ENCODE measurements at places on chromosomes 11 and 22.

DNA sequence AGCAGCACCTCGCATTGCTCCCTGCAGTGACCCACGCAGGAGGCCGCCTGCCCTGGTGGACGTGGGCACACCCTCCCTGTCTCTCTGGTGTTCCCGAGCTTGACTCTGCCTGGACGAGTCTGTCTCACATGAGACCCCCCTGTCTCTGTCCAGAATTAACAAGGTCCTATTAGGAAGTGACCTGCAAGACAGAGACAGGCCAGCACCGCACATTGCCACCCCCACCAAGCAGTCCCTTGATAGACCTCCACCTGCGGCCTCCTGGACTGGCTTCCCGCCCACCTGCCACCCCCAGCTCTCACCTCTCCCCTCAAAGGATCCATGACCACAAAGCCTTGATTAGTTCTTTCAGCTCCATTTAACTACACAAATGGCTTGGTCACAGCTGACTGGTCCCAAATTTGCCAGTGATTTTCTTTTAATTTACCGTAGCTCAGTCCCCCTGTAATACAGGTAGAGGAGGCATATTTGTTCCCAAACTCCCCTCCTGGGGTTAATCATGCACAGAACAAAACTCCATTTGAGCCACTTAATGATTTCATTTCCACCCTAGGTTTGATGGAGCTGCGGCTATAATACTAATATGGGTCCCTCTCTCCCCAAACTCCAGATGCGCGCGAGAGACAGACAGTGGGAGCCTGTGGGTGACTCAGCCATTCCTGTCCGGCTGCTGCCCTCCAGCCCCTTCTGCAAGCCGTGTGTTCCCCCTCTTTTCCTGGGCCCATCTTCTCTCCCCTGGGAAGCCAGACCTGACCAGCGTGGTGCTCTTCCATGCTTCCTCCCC lies 11.2 kb downstream of the SPATA19 start:
- no peak for DNase-seq

- DNase-seq = no peak
These were observed 52.3 kb downstream of the GAB4 start for GRCh38 chr22:16955678-16956210.

DNA sequence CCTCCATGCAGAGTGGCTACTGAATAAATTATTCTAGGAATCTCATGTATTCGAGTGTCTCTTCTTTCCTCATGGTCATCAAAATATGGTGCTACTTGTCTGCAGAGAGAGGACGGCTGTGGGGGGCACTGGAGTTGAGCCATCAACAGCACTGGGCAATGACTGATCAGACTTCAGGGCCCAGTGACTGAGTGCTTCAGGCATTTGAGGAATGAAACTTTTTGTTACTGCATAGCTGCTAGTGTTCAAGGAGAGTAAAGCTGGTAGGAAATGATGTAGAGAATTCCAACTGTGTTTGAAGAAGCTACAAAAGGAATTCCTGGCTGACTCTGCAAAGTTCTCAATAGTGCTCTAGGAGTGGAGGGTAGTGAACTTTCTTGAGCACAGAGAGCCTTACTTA lies 277.7 kb downstream of the CADM1 start:
- no peak for DNase-seq

- DNase-seq = no peak
These were observed 20.4 kb downstream of the WT1 start for GRCh38 chr11:32414925-32415324.

DNA sequence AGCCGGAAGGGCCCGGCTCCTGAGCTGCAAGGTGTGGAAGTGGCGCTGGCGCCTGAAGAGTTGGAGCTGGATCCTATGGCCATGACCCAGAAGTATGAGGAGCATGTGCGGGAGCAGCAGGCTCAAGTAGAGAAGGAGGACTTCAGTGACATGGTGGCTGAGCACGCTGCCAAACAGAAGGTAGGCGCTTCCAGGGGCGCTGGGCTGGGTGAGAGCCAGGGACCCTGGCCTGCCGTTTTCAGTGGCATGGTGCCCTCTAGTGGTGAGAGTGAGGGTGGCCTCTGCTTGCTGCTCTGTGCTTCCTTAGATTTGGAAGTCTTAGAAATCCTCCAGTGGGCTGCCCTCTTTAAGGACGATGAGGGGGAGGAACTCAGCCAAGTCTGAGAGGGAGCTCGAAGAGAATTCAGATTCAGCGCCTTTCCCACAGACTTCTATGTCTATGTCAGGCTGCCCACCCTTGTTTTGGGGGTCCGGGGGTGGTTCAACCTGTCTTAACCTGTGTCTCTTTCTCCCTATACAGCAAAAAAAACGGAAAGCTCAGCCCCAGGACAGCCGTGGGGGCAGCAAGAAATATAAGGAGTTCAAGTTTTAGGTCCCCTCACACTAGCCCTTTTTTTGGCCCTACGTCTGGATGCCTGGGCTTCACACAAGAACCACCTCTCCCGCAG lies 1.8 kb upstream of the PACS1 start:
- DNase-seq = peak; percentile 71

DNA sequence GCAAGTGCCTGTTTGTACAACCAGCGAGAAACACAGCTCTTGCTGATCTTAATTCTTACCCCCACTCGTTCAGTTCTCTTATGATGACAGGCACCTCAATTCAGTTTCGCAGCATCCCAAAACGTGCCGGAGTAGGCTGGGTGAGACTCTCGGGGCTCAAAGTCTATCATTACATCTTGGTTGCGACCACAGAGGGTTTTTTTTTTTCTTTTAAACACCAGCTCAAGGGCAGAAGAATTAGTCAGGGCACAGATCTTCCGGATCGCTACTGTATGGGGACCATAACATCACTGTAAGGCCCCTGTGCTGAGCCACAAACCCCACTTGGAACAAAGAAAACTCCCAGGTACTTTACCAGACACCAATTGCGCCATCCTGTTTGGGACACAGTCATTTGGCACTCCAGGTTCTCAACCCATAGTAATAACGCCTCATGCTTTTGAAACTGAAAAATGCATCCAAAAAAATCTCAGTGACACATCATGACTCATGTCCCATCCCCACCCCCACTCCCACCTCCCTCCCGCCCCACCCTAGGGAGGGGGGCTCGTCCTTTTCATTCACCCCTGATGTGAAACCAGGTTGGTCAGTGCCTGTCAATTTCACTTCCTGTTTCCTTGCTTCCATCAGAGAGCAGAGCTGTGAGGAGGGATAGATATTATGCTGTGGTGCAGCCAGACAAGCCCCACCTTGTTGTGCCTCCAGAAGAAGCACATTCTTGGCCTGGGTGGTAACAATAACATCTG lies 41.0 kb upstream of the CD5 start:
- peak; percentile 75 for DNase-seq

DNA sequence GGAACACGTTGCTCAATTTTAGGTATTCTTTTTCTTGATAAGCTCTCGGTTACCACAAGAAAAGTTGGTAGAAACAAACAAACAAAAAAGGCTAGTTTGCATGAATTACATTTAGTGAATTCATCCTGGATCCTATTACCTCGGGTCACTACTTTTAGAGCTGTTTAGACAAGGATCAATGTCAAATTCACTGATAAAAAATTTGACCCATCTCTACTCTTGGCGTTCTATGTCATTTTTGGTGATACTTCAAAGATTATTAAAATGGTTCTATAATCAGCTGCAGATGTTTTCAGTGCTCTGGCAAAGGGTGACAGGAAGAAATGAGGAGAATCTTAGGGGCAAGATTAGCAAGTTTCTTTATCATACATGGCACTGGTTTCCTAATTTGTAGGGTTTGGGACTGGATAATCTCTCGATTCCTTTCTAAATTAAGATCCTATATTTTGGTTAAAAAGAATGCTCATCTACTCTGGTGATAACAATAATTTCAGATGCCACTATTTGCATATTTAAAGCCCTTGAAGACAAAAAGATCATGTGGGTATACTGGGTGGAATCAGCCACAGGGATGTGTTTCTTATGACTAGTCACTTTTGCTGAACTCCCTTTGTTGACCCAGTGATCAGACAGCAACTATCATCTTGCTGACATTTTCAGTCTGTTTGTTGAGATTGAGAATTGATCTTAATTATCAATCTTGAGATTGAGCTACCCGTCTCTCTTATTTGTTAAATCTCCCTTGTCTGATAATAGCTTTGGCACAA lies 442.9 kb downstream of the AASDHPPT start:
- no peak for DNase-seq

- no peak for DNase-seq
These were observed 23.2 kb downstream of the MFNG start for GRCh38 chr22:37462983-37463382.

GRCh38 chr22:22933100-22933806 lies 45.6 kb downstream of the IGLL5 start:
- DNase-seq = no peak

DNA sequence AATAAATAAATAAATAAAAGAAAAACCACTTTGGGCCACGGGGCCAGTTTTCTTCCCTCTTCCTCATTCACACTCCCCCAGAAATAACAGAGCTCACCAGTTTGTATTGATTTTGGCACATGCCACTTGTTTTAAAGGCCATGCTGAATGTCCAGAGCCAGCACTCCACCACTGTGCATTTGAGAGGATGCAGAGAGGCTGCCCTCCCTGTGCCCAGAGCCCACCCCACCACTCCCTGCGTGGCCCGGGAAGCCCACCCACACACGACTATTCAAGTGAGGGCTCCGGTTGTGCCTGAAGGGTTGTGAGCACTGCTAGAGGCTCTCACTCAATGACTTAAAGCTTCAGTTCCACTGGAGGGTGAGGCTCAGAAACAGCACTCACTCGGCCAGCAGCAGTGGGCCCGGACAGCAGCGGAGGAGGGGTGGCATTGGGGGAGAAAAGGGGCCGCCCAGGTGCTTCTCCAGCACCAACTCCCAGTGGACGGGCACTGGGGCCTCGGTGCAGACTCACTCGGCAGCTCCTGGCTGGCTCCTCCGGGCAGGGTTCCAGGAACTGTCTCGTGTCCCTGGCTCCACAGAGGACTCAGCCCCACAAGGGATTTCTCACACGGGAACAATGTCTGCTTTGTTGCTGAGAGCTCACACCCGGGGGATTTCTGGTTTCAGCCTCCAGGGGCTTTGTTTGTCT lies 112.7 kb downstream of the SHANK2 start:
- no peak for DNase-seq

GRCh38 chr11:68211546-68211945 lies 1.6 kb downstream of the KMT5B start:
- DNase-seq = no peak

DNA sequence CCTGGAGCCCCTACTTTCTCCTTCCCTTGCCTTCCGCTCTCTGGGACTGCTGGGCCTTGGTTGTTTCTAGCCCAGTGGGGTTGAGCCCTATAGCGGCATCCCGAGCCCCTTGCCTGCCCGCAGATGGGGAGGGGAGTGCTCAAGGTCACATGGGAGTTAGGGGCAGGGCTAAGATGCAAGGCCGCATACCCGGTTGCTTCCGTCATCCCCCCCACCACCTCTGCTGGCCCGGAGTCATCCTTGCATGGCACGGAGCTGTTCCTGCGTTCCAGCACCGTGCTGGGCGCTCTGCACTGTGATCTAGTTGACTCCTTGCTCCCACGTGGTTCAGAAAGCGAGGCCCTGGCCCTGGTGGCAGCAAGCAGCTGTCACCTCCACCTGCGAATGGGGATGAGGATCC lies 18.0 kb downstream of the FLRT1 start:
- no peak for DNase-seq

- no peak for DNase-seq
These were observed 17.9 kb downstream of the ART5 start for GRCh38 chr11:3623767-3624458.

- DNase-seq = no peak
These were observed 19.8 kb upstream of the EHF start for GRCh38 chr11:34601085-34601444.

DNA sequence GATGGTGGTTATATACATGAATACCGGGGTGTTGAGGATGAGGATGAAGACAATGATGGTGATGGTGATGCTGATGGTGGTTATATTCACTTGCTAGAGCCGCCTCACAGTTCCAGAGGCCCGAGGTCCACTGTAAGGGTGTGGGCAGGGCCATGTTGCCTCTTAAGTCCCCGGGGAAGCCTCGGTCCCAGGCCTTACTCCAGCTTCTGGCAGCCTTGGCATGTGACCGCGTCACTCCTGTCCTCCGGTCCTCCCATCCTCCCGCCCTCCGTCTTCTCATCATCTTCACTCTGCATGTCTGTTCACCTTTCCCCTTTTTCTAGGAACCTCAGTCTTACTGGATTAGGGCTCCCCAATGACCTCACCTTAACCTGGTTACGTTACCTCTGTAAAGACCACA lies 54.6 kb downstream of the IGLL1 start:
- no peak for DNase-seq

GRCh38 chr11:45832811-45833441 lies 14.3 kb upstream of the CRY2 start:
- no peak for DNase-seq

- no peak for DNase-seq
These were observed 50.6 kb downstream of the LGR4 start for GRCh38 chr11:27421819-27422494.

GRCh38 chr11:35305670-35306382 lies 113.5 kb downstream of the SLC1A2 start:
- DNase-seq = peak; percentile 8

GRCh38 chr11:72738199-72739141 lies 13.7 kb downstream of the ARAP1 start:
- no peak for DNase-seq

- no peak for DNase-seq
These were observed 27.6 kb upstream of the APLP2 start for GRCh38 chr11:130042093-130042591.

DNA sequence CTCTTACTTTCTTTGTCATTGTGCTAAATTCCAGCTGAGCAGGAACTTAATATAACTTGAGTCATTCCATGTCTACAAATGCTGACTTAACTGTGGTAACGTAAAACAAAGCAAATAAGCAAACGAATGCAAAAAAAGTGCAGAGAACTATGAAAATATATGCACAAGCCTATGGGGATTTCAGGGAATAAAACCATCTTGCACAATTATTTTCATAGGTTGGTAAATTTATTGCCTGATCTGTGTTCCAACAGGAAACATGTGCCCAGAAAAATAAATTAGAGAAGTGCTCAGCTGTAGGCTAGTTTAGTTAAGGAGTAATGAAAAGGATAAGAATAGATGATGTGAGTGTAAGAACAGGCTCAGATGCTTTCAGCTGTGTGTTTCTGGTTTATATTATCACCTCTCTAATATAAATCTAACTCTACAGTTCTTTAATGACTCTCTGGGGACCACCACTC lies 1169.3 kb downstream of the LRRC4C start:
- no peak for DNase-seq

- DNase-seq = no peak
These were observed 47.1 kb downstream of the PLEKHA7 start for GRCh38 chr11:16966930-16967671.

DNA sequence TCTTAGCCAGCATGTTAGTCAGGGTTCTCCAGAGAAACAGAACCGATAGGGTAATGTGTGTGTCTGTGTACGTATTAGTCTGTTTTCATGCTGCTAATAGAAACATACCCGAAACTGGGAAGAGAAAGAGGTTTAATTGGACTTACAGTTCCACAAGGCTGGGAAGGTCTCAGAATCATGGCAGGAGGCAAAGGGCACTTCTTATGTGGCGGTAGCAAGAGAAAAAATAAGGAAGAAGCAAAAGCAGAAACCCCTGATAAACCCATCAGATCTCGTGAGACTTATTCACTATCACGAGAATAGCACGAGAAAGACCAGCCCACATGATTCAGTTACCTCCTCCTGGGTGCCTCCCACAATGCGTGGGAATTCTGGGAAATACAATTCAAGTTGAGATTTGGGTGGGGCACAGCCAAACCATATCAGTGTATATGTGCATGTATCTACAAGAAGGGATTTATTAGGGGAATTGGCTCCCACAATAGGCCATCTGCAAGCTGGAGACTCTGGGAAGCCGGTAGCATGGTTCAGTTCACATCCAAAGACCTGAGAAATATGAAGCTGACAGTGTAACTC lies 173.7 kb upstream of the NECTIN1 start:
- no peak for DNase-seq

- DNase-seq = no peak
These were observed 9.2 kb downstream of the APOA4 start for GRCh38 chr11:116813781-116814471.

Measured in activated CD4-positive, alpha-beta T cell treated with anti-CD3 and anti-CD28 coated beads for 24 hours (primary cell).